ENCODE measurements at places on chromosomes 7 and 10.

DNA sequence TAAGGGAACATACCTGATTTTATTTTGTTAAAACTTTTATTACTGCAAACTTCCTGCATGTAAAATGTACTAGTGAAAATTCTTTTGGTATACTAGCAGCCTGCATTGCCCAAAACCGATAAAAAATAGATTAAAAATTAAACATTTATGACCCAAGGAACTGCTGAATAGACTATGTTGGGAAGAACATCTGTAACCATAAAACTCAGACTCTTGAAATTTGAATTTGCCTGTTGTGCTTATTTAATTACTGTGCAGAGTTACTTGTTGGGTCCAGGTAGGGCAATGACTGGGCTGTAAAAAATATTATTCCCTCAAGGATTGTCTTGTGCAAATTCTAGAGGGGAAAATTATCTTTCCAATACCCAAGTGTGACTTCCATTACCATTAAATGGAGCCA, 193.5 kb upstream of the PITRM1 start:
- no peak for DNase-seq

DNA sequence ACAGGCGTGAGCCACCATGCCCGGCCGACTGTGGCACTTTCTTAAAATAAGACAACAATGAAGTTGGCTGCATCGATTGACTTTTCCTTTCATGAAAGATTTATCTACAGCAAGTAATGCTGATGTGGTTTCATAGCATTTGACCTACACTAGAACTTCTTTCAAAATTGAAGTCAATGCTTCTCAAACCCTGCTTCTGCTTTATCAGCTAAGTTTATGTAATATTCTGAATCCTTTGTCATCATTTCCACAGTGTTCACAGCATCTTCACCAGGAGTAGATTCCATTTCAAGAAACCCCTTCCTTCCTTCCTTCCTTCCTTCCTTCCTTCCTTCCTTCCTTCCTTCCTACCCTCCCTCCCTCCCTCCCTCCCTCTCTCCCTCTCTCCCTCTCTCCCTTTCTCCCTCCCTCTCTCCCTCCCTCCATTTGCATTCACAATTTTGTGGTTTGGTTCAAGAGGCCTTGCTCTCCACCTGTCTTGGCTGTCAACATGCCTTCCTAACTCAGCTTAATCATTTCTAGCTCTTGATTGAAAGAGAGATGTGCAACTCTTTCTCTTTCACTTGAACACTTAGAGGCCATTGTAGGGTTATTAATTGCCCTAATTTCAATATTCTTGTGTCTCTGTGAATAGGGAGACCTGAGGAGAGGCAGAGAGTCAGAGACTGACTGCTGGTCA, 52.1 kb downstream of the HDAC9 start:
- no peak for DNase-seq

- DNase-seq: no peak
Observed at GRCh38 chr7:142511801-142512200, 237.5 kb upstream of the PRSS1 start.

GRCh38 chr7:28668085-28668484, 255.8 kb downstream of the CREB5 start:
- DNase-seq: no peak

- no peak for DNase-seq
Observed at GRCh38 chr10:75607576-75607975, 176.2 kb downstream of the LRMDA start.

GRCh38 chr10:8594176-8594575, 539.7 kb downstream of the GATA3 start:
- no peak for DNase-seq

DNA sequence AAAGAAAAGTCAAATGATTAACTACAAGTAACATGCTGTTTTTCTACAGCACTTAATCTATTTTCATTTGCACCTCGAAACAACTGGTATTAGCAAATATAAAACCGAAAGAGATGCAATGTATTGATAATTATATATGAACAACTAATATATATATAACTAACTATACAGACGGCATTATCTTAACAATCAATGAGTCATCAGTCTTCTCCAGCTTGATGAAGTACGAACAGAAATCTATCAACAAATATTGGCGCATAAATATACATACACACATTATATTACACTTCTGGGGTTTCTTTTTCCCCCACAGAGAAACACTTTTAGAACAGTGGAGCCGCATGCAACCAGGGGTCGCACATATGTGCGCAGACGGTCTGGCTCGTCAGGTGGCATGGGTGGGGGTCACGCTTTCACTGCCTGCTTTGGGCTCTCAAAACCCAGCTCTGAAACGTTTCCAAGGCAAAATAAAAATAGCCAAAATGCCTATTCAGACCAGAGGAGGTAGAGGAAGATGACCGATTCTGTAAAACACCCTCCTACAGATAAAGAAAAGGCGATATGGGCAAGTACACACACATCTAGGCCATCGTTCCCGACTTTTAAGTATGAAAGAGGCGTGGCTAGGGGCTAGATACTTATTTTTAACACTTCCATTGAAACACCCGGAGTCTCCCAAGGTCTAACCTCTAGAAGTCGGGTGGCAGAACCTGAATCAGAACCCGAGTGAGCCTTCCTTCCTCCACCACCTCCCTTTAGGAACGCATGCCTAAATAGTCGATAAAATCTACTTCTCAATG, 1.7 kb downstream of the ARHGAP12 start:
- no peak for DNase-seq

- no peak for DNase-seq
Observed at GRCh38 chr7:101553771-101554445, 75.2 kb downstream of the MYL10 start.
